ENCODE measurements at places on chromosomes 3 and 15. TPM values are rescaled to one million over a fixed set of nuclear protein-coding genes. Genes with fewer than 3 reads are reported as not detected.
A peak's percentile ranks its signal among the peaks of the same experiment; 100 is the strongest.

DNA sequence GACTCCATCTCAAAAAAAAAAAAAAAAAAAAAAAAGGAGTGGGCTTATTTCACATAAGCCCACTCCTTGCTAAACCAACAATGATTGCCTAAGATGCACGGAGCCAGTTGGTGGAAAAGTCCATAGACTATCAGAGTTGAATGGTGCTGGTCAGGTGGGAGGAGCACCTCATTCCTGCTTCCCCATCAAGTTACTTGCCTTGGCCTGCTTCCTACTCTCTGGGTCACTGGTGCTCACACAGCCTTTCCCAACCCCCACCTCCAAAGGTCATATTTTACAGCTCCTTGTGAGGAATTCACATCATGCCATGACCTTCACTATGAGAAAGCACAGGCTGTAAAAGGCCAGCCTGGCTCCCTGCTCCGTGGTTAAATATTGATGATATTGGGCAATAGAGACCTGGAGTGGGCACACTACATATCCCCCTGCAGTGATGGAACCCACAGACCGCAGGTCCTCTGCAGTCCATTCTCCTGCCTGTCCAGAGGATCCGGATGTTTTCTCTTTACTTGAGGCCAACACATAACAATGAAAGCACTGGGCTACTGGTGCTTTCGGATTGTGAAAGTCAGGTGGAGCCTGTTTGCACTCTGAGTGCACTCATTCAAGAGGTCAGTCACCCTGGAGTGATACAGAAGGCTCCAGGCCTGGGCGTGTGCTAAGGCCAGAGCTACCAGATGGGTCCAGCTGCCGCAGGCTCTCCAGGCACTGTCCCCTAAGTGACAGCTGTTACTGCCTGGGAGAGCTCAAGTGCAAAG is at the start of gene SLC51B:
SLC51B (plus strand) TSS at position 664 of the 758 bp plus-strand sequence. CDS start 4,618 bp downstream, outside the sequence.
- no peak for DNase-seq

- no peak for DNase-seq
These were observed 62.6 kb downstream of the SLC7A14 start for GRCh38 chr3:170523248-170523647.

DNA sequence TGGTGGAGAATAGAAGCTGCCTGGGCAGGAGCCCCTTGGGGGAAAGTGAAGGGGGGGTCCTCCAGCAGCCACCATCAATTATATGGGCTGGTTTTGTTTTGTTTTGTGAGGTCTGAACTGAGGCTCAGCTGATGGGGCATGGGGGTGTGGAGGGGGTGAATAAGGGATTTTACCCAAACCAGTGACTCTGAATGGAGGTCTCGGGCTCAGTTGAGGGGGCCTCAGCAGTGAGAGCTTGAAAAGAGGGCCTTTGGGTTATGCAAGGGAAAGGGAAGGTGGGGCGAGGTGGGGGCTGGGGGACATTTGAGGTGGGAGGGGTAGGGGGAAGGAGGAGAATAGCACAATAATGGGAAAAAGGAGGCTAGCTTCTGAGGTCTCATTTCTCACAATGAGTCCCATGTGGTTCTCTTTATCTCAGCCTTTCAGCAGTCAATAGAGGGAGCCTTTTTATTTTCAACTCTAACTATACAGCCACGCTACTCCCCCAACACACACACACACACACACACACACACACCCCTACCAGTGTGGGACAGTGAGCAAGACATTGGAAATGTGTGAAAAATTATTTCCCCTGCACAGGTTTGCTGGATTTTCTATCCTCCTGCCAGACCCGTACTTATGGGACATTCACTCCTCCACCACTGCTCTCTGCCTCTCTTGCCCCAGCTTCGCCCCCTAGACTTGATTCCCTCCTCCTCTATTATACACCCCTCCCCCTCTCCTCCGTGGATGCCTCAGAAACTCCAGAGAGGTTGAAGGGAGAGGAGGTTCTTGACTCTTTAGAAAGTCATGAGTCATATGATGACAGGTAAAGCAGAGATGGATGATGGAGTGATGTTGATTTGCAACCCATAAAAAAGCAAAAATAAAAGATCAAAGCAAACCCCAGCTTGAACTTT is 96.0 kb downstream of the GTPBP8 start:
- DNase-seq = no peak

GRCh38 chr15:55588815-55589115 is 620 bp upstream of the PYGO1 start:
- no peak for DNase-seq

DNA sequence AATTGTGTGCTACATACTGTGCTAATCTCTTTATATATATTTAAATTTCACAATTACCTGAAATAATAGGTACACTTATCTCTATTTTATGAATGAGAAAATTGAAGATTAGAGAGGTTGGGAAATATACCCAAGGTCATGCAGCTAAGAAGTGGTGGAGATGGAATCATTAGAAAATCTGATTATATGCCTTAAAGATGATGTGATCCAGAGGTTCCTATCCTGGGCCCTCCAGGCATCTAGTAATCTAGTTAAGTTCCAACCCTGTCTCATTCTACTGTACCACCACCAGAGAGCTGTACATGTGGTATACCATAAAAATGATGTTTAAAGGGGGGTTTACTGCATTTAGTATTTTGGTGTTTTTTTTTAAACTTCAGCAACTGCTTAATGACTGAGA is 40.7 kb downstream of the SYN2 start:
- DNase-seq = no peak

GRCh38 chr3:13553686-13554085 is 4.8 kb downstream of the FBLN2 start:
- DNase-seq = no peak

DNA sequence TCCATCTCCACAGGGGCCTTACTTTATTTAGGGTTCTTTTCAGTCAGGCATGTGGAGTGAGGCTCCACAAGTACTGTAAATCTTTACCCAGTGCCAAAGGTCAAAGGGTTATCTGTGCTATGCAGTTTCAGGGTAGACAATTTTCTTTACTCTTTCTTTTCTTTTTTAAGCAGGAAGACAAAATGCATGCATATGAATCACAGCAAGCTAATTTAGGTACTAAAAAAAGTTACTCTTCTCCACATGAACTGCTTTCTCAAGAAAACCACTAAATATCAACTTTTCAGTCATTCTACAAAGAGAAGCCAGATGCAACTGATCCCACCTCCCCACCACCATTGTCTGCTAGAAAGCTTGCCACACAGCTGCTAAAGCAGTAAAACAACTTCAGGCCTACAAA is 73.3 kb upstream of the PYGO1 start:
- DNase-seq = no peak

DNA sequence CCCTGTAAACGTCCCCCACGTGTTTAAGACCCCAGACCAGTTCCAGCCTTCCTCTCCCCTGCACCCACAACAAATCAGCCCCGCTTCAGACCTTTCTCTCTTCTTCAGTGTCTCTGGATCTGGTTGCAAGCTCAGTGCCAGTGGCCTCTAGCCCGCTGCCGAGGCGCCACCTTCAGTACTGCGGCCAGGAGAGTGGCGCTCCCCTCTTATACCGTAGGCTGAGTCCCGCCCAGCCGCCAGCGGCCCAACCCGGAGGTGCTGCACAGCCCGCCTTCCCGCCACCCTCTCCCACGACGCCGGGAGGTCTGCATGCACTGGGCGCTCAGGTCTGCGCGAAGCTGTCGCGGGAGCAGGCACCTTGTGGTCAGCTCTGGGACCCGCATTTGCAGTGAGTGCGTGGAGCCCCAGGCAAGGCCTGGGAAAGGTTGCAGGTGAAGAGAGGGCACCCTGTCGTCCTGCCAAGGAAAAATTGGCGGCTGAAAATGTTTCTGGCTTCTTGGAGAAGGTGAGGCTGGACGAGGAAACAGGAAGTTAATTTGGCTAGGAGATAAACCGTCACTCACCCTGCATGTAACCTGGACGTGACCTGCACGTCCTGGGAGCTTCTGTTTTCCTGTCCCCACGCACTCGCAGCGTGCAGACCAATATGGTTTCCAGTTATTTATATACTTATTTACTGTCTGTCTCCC is at the start of gene C2CD4B:
C2CD4B (minus strand) TSS at position 182 of the 689 bp plus-strand sequence. CDS start 301 bp downstream, outside the sequence.
- DNase-seq = peak; percentile 81

DNA sequence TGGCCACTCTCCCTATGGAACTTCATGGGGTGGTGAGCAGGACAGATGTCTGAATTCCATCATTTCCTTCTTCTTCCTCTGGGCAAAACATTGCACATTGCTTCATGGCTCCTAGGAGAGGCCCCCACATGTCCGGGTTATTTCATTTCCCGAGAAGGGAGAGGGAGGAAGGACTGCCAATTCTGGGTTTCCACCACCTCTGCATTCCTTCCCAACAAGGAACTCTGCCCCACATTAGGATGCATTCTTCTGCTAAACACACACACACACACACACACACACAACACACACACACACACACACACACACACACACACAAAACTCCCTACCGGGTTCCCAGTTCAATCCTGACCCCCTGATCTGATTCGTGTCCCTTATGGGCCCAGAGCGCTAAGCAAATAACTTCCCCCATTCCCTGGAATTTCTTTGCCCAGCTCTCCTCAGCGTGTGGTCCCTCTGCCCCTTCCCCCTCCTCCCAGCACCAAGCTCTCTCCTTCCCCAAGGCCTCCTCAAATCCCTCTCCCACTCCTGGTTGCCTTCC is 1.9 kb downstream of the RHO start:
- DNase-seq = no peak

PAQR5 gene
- total RNA-seq = not detected

STRIT1 gene
- not detected for total RNA-seq

EPHB1 gene
- 14.0 TPM for total RNA-seq

OR5H1 gene
- total RNA-seq = not detected

WDR93 gene
- not detected for total RNA-seq

SPINK8 gene
- not detected for total RNA-seq

ACKR2 gene
- 4.4 TPM for total RNA-seq
